Fibroblast of the conjunctiva (primary cell): ENCODE measurements at places on chromosomes 6 and 20.

GRCh38 chr6:89066940-89067646 lies 13.5 kb upstream of the PNRC1 start:
- DNase-seq, result no peak

GRCh38 chr6:55943329-55943728 lies 67.9 kb upstream of the BMP5 start:
- no peak for DNase-seq

DNA sequence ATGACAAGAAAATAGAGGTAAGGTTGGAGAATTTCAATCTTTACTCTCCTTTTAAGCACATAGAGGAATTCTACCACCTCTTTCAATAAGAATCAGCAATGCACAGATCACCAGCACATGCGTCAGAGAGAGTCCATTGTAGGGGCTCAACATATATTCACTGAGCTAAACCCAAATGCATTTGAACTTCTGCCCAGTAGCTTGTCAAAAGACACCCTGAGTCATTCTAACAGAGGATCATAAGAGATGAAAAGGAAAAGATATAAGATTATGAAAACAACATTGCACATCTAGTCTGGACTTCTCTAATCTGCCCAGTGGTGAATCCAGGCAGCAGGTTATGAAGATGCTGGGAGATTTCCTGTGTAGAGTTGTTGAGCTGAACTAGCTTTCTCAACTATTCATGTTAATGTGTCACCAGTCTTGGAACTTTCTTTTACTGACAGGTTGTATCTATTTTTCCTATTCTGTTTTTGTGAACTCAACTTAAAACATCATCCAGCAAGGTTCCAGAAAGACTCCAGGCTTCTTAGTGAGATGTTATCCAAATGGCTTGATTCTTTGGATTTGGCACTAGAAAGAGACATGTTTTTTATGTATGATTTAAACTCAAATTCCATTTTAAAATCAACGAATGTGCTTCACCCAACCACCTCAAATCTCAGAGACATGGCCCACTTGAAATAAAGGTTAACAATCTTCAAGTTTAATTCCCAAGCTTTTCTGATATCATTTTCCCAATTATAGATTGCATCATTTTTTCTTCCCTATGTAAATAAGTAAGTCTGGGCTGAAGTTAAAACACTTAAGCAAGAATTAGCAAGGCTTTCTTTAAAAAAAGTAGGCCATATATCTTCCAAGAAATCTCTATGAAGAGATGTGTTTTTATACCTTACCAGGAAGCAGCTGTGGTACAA lies 89.3 kb downstream of the TSHZ2 start:
- no peak for DNase-seq

DNA sequence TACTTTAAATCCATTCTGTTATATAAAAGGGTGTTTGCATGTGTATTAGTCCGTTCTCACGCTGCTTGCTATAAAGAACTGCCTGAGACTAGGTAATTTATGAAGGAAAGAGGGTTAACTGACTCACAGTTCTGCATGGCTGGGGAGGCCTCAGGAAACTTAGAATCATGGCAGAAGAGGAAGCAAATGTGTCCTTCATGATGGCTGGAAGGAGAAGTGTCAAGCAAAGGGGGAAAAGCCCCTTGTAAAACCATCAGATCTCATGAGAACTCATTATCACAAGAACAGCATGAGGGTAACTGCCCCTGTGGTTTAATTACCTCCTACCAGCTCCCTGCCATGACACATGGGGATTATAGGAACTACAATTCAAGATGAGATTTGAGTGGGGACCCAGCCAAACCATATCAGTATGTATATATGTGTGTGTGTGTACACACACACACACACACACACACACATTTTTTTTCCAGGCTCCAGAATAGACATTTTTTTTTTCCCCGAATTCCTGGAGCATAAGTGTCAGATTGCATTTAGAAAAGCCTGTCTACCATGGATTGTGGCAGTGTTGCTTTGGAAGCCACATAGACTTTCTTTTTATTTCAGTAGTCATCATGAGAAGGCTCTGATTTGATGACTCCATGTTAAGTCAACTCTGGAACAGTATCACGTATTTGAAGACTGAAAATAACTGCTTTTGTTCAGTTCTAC lies 31.5 kb downstream of the KDM1B start:
- no peak for DNase-seq

GRCh38 chr6:11386323-11386722 lies 151.2 kb upstream of the TMEM170B start:
- DNase-seq, result no peak

- no peak for DNase-seq
Observed at GRCh38 chr6:119856136-119856535, 506.6 kb upstream of the MAN1A1 start.

DNA sequence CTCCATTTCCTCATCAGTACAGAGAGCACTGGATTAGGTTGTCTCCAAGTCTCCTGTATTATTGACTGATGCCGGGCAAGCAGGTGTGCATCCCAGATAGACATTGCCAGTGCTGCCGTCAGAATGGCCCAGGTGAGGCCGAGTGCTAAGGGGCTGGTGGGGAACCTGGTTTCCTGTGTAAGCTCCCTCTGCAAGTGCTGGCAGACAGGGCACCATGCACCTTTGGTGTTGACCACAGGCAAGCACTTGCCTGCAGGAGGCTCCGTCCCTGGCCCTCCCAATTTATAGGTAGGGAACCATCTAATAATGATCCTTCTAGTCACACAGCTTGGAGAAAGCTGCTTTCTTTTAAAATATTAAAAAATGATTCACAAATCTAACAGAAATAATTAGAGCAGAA lies 747 bp downstream of the GABRR1 start:
- no peak for DNase-seq

DNA sequence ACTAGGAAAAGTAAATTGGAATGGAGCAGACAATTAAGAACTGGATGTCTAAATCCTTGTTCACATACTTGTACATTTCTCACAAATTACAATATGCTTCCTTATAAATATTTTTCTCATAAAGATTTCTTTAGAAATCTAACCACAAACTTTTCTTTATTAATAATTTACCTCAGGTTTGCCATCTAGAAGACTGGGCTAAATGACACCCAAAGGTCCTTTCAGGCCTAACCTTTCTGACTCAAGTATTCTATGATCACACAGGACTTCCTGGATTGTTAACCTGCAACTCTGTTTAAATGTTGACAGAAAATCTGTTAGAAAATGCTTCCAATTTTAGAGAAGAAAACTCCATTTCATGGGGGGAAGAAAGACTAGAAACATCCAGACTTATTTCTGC lies 330.5 kb upstream of the MAP3K7 start:
- DNase-seq, result no peak

DNA sequence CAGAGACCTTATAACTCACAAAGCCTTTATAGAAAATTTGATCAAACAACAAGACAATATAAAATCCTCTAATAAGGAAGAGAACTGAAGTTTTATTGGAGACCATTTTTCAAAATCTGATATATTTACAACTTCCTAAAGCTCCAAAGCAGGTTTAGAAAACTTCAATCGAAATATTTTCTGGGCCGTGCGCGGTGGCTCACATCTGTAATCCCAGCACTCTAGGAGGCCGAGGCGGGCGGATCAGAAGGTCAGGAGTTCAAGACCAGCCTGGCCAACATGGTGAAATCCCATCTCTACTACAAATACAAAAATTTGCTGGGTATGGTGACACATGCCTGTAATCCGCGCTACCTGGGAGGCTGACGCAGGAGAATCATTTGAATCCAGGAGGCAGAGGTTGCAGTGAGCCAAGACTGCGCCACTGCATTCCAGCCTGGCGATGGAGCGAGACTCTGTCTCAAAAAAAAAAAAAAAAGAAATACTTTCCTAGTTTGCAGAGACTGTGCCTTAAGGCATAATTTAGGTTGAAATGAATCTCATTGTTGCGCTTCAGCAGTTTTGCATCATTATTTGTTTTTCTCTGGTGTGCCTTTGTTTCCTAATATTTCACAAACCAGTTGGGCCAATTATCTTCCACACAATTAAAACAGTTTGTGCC lies 60.6 kb upstream of the ASIP start:
- no peak for DNase-seq

DNA sequence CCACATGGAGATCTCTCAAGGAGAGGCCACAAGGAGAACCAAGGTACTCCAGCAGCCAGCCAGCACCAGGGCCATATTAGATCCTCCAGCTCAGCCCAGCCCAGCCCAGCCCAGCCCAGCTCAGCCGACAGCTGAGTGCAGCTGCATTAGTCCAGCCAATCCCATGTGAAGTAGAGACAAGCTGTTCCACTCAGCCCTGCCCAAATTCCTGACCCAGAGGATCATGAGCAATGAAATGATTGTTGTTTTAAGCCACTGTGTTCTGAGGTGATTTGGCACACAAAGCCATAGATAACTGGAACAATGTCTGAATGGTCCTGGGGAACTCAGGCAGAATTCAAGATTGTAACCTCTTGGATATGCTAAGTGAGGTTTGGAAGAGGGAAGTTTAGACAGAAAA lies 59.5 kb upstream of the BMP2 start:
- DNase-seq, result no peak
